Naive thymus-derived CD8-positive, alpha-beta T cell (primary cell): ENCODE measurements at places on chromosomes 1 and 21.

- no peak for DNase-seq
These were observed 4.8 kb upstream of the SIM2 start for GRCh38 chr21:36694031-36694515.

- peak; percentile 80 for DNase-seq
These were observed at the start of gene CSRP1 for GRCh38 chr1:201506557-201507359. Gene CSRP1 (minus strand): TSS chr1:201507123. CDS start chr1:201496303, 10,820 bp downstream.

DNA sequence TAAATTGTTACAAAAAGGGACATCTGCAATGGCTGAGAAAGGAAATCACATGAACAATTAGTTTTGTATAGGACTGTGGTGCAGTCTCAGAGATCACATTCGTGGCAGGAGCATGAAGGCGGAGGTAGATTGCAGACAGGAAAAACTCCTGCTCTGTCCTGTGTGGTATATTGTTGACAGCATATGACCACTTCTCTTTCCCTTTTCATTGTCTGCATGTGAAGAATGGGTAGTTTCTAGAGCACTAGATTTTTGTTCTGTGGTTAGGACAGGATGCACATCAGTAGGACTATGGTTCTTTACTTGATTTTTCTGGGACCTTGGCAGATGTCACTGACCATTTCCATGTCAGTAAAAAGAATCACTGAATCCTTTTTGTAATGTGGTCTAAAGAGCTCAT, 625.9 kb upstream of the PKN2 start:
- no peak for DNase-seq

DNA sequence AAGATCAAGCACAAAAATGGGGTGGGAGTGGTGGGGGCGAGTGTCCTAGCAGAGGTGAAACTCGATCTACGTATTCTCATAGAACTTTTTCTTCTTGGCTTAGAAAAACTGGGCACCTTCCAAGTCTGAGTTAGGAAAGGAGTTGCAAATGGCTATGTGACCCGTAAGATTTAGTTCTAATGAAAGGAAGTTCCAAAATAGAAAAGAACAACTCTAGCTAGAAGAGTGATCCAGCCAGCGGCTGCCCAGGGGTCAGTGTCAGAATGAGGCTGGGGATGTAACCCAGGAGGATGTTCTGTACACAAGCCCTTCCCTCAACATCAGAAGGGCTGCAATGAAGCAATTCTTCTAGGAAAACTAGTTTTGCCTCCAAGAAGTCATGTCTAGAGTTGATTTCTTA, 5.2 kb downstream of the MTARC1 start:
- DNase-seq: no peak

GRCh38 chr1:25538191-25538767, 5.1 kb upstream of the LDLRAP1 start:
- no peak for DNase-seq

GRCh38 chr1:228487336-228488124, at the start of gene RNF187:
Gene RNF187 (plus strand): TSS chr1:228487382.
- peak; percentile 77 for DNase-seq

- no peak for DNase-seq
These were observed 4.5 kb upstream of the IFI16 start for GRCh38 chr1:159005161-159005560.

DNA sequence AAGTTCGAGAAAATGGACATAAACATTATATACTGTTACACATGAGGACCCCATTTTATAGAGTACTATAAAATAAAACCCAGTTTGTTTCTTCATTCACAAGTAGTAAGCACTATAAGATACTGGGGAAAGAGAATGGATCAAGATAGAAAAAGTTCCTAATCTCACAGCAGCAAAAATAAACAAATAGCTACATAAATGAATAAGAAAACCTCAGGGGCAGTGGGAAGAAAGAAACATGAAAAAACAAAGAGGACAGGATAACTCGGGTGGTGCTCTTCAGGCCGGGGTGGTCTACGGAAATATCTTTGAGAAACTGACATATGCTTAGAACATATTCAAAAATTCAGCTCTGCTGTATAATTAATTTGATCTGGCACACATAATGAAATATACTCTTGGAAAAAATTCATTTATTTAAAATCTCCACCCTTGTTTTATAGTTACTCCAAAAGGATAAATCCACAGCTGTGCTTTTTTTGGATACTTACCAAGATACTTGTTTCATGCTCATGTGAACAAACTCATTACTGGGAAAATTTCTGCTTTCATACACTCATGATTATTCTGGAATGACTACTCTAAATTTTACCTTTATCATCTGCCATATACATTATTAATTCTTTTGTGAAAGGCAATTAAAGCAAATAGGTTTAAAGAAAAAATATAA, 20.0 kb downstream of the CEP170 start:
- no peak for DNase-seq

- DNase-seq: no peak
These were observed 4.8 kb downstream of the ARTN start for GRCh38 chr1:43938383-43938782.

DNA sequence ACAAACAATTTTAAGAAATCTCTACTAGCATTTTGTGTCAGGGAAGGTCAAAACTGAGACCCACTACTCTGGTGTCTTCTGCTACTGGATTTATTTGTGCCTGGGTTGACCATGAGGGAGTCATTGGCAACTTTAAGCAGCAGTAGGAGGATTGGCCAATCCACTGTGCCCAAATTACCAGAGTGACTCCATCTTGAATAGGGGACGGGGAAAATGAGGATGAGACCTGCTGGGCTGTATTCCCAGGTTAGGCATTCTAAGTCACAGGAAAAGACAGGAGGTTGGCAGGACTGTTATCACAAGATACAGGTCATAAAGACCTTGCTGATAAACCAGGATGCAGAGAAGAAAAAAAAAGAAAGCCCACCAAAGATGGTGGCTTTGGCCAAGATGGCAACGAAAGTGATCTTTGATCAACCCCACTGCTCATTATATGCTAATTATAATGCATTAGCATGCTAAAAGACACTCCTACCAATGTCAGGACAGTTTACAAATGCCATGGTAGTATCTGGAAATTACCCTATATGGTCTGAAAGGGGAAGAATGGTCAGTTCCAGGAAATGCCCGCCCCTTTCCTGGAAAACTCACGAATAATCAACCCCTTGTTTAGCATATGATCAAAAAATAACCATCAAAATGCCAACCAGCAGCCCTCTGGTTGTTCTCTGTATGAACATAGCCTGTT, 200.9 kb downstream of the LTN1 start:
- DNase-seq: no peak

- DNase-seq: no peak
These were observed 378.7 kb downstream of the USH2A start for GRCh38 chr1:216044538-216044937.

DNA sequence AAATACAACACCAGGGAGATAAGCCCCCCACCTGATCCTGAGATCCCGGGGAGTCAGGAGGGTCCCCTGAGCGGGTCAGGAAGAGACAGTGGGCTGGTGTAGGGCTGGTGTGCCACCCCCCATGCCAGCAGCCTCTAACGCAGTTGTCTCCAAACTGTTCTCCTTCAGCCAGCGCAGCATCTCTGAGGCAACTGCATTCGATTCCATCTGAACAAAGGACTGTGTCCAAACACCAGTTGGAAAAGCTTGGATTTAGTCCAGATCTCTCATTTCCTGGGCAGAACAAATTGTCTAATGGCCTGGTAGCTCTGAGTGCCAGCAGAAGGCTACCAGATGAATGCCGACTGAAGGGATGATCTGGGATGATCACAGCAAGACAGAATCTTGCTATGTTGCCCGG, 44.1 kb upstream of the EIF4G3 start:
- no peak for DNase-seq

GRCh38 chr1:186722711-186723309, 42.6 kb upstream of the PTGS2 start:
- no peak for DNase-seq

DNA sequence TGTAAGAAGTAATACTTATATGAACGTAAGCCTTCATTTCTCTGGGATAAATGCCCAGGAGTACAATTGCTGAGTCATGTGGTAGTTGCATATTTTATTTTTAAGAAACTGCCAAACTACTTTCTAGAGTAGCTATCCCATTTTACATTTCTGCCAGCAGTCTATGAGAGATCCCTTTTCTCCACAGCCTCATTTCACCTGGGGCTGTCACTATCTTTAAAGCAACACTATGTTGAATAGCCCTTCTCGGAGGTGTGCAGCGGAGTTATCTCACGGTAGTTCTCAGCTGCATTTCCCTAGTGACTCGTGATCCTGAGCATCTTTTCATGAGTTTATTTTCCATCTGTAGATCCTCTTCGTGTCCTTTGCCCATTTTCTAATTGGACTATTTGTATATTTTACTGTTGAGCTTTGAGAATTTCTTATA, 93.4 kb downstream of the ADARB1 start:
- DNase-seq: no peak

DNA sequence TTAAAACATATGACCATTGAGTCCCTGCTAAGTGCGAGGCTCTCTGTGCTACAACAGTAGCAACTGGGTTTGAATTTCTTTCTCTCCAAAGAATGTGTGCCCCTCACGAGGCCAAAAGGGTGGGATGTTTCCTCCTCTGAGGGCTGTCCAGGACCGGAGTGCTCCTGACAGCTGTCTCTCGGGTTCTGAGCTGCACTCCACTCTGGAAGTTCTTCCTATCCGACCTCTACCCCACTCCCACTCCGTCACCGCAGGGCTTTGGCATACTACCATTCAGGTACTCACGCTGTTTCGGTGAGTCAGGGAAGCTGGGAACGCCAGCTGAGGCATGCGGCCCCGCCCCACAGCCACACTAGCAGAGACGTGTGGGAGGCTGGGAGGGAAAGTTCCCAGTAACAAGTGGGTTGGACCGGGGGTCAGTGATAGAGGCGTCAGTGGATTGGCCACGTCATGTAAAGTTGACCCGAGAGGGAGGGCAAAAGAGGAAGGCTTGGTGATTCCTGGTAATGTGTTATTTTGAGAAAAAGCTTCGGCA, 705 bp upstream of the SLC50A1 start:
- no peak for DNase-seq

DNA sequence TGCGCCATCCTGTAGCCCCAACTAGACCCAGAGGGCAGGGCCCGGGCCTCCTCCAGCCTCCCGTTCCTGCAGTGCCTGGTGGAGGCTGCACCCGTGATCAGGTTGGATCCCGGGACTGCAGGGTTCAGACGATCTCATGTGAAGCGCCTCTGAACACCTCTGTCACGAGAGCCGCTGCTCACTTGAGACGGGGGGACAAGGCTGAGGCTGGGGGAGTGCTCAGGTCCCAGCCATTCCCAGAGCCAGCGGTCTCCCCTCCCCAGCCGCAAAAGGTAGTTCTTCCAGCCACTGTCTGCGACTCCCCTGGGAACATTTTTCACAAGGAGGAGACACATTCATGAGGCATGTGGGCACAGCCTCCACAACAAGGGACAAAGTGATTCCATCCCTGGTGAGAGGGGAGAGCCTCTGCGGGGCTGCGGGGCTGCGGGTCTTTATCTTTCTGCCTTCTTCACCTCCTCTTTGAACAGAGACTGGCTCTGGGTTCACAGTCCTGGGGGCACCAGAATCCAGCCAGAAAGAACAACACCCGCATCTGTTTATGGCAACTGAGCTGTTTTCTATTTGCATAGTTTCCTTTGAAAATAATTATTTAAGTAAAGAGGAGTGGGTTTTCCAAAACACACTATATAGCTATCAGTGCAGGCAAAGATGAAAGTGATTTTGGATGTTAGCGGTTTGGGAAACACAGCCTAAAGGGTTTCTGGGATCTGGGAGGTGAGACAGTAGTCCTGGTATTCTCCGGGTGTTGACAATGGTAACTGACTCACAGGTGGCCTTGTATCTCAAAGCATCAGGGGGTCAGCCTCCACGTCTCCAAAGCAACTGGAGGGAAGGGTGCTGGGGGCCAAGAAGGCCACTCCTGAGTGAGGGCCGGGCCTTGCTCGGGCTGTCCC, 13.0 kb upstream of the LDLRAP1 start:
- DNase-seq: no peak

GRCh38 chr1:109788695-109789521, 25.2 kb upstream of the EPS8L3 start:
- no peak for DNase-seq

GRCh38 chr1:221778535-221779142, 36.8 kb upstream of the DUSP10 start:
- no peak for DNase-seq

- no peak for DNase-seq
These were observed 88.8 kb downstream of the PRDM2 start for GRCh38 chr1:13788795-13789194.

DNA sequence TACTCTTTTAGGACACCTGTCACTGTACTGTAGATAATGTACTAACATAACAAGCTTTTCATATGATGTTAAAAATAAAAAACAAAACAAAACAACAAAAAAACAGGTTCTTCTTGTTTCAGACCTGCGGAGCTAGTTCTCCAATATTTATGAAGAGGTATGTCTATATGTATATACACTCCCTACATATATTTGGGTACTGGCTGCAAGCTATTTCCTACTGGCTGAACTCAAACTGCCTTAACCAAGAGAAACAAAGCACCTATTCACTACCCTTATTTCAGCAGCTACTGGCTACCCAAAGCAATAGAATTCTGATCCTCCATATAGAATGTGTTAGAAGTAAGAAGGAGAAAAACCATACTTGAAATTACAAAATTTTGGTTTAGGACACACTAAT, 73.5 kb downstream of the ABL2 start:
- DNase-seq: no peak

- DNase-seq: no peak
These were observed 86.9 kb downstream of the GRIK3 start for GRCh38 chr1:36947384-36947783.

- no peak for DNase-seq
These were observed 7.4 kb downstream of the FOXD3 start for GRCh38 chr1:63329621-63330330.

DNA sequence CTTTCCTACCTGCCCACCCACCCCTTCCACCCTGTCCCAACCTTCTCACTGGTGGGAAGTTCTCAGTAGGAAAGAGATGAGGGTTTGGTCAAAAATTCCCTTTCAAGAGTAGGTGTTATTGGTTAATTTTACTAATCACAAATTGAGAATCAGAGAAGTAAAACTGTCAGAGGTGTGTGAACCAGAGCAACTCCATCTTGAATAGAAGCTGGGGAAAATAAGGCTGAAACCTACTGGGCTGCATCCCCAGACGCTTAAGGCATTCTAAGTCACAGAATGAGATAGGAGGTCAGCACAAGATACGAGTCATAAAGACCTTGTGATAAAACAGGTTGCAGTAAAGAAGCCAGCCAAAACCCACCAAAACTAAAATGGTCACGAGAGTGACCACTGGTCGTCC, 11.5 kb downstream of the PLA2G2D start:
- no peak for DNase-seq

DNA sequence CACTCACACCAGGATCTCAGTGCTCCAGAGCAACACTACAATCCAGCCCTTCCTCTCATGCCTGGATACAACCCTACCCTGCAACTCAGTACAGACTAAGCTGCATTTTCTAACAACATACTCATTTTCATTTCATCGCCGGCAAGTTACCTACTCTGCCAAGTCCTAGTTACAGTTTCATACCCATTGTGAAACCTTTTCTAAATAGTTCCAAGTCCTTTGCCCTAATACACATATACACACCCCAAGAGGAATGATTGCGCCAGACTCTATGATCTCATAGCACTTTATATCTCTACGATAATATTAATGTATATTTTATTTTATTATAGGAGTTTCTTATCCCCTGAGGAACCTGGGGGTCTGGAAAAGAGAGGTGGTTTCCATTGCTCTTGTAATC, 122.4 kb downstream of the LMX1A start:
- no peak for DNase-seq
